GOT3 (cell line): ENCODE measurements at places on chromosomes 11 and 22.

- DNase-seq = no peak
Observed at GRCh38 chr11:130769782-130770535, 146.3 kb downstream of the SNX19 start.

DNA sequence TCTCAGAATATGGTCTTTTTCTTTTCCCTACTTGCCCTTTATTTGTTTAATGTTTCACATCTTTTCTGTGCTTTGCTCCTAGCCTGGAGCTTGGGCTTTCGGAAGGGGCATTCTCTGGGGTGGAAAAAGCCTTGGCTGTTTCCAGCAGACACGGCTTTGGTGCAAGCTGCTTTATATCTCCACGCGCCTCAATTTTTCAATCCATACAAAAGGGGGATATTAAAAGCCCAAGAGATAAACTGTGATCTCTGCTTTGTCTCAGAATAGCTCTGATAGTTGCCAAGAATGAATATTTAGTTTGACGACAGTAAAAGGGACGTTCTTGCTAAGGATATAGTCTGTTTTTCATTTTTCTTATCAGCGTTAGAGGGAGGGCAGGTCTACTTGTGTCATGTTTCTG lies 194.0 kb upstream of the KIRREL3 start:
- no peak for DNase-seq

DNA sequence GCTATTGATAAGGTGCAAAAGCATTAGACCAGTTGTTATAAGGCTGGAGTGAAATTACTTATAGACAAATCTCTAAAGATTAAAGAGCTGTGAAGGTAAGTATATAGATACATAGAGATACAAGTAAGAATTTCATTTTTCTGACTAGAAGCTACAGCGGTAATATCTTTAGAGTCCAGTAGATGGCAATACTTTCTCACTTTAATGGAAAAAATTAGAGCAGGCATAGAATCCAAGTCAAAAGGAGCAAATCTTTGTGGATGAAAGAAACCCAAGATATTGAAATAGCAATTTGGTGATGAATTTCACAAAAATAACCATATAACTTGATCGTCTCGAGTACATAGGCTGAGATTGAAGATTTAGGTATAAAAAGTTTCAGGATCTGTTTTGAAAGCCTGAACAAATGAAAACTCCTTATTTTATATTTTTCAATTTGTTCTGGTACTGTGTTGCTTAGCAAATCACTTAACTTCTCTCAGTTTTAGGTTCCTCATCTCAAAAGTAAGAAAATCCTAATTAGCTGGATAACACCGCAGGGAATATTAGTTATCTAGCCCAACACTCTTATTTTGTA lies 81.9 kb downstream of the UVRAG start:
- no peak for DNase-seq

DNA sequence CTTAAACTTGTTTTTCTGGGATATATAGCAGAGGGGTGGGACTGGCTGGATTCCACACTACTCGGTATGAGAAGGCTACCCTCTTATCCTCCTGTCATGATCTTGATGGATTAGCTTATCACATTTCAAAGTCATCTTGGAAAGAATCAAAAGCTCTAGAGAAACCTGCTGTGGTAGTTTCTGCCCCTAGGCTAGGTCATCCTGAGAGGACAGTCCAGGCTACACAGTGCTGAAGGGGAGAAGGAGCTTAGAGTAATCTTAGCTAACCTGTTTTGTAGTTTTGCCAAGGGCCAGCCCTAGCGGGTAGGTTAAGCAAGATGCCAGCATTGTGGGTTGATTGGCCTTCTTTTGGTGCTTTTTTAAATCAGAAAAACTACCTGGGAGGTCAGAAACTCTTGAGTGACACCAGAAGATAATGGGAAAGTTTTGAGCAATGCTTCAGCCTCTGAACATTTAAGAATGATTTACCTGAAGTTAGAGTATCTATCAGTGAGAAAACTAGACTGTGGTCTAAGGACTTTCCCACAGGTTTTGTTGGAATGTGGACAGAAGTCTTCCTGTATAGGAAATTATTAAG lies 21.3 kb downstream of the PIWIL4 start:
- no peak for DNase-seq

GRCh38 chr11:69486056-69486772 lies 4.8 kb downstream of the LINC01488 start:
- no peak for DNase-seq
